ENCODE measurements at places on chromosomes 4 and X.
A peak's percentile ranks its signal among the peaks of the same experiment; 100 is the strongest.

DNA sequence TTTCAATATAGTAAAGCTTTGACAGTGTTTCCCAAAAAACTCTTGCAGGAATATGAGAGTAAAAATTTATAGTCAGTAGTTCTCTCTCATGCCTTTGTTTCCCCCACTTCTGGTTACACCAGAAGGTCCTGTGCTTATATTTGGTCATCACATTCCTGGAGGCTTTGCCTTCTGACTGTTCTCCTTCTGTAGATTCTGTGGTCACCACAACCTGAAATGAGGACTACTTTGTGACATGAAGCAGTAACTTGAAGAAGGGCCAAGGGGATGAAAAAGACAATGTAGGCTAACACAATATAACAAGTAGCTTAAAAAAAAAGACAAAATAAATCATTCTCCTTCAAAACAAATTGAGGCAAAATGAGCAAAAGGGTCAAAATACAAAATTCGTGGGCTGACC is 366.2 kb upstream of the NR3C2 start:
- no peak for DNase-seq

DNA sequence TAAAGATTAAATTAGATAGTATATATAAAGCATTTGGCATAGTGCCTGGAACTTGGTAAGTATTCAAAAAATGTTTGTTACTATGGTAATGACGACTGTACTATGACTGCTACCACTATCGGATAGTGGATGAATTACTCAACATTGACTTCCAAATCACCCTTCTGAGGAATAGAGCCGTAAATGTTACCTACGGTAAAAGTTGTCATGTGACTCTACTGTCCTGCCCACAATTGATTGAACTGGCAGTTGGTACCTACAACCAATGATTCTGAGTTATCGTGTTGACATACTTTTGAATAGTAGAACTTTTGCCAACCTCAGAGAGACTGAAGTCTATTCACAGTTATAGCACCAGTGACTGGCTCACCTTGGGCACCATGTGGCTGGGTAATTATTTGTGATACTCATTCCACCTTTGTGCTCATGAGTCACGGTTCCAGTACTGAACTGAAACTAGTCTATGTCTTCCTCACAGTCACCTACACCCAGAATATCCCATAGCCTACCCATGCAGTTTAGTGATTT is 185.5 kb upstream of the PITX2 start:
- peak; percentile 75 for DNase-seq

GRCh38 chr4:175048906-175049305 is 130.7 kb downstream of the ADAM29 start:
- DNase-seq: no peak

- DNase-seq: peak; percentile 51
Observed at GRCh38 chr4:107736924-107737448, 17.0 kb upstream of the PAPSS1 start.

DNA sequence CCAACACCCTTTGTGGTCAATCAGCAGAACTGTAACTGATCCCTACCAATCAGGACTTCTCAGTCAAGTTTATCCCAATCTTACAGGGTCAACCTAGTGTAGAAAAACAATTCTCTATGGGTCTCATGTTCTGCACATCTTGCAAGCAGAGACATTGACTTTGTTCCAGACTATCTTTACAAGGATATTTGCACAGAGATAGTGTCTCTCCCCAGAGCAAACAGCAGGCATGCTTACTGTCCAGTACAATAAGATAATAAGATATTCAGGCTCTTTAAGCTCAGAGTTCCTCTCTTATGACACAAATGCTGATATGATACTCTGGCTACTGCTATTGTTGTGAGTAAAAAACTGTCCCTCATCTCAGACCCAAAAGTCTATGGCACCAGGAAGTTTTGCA is 53.2 kb downstream of the ACSL4 start:
- no peak for DNase-seq

DNA sequence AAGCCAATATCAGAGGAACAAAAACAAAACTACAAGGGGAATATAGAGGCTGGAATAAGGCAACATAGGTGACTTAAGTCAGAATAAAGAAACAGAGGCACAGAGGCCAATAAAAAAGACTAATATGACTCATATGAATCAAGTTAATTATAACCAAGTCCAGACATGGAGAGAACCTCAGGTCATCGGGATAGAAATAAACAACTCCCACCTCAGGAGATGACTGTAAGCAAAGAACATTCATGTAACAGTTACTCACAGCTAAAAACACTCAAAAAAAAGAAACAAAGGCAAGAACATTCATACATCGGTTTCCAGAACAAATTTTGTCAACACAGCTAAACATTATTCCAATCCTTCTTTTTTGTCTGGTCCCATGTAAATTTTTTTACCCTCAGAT is 60.3 kb upstream of the RXFP1 start:
- no peak for DNase-seq

DNA sequence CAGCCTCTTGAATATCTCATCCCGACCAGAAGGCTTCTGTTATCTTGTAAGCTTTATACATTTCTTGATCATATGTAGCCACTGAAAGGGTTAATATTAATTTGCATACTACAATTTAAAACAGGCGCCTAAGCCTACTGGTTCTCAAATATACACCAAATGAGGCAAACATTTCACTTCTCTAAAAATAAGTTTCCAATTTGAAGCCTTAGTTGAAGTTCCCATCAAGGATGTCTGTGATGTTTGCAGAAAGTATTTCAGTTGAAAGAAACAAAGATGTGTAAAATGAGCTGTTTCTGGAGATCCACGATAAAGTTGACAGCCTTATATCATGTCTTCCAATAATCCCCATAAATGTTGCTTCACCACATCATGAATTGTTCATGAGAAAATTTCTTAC is 70.6 kb downstream of the KIT start:
- no peak for DNase-seq

DNA sequence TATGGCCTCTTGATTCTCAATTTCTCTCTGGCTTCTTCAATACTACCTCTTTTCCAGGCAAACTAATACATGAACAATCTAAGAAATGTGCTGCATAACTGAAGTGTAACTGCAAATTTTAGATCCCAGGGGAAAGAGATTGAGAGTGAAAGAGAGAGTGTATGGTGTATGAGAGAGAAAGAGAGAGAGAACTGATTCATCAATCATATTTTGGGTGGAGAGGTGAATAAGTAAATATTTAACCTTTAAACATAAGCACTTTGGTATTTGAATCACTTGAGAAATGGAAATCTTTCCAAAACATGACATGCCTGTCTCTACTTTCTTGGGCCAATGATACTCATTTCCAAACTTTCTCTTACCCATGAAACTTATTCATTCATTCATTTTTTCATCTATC is 147.2 kb upstream of the DIPK2B start:
- DNase-seq: no peak

DNA sequence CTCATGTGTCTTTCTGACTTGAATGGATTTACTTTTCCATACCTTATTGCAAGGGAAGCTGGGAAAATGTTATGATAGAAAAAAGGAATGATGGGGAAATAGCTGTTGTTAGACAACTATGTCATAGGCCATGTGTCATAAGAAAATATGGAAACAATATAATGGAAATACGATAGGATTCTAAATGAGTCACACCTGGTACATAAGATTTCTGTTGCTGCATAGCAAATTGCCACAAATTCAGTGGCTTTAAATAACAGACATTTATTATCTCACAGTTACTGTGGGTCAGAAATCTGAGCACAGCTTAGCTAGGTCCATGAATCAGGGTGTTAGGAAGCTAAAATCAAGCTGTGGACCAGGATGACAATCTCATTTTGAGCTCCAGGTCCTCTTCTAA is 44.6 kb upstream of the ANKRD50 start:
- no peak for DNase-seq

DNA sequence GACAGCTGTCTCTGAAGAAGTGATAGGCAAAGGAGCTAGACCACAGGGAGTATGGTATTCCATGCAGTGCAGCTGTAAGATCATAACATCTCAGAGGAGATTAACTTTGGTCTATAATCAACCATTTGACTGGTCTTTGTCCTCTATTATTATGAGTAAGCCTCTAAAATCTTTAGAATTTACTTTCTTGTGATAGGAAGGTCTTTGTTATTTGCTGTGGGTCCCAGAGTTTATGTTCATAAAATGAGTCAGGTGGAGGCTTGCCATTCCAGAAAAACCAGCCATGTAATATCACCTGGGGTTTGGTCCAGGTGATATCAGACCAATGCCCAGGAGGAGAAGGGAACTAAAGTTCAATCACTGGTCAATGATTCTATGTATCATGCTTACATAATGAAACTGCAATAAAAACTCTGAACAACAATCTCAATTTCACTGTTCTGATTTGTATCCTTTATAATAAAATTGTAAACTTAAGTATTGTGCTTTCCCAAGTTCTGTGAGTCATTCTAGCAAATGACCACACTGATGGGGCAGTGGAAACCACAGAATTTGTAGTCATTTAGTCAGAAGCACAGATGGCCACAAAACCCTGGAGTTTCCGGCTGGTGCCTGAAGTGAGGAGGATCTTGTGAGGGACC is 239.6 kb upstream of the TRAM1L1 start:
- peak; percentile 96 for DNase-seq

DNA sequence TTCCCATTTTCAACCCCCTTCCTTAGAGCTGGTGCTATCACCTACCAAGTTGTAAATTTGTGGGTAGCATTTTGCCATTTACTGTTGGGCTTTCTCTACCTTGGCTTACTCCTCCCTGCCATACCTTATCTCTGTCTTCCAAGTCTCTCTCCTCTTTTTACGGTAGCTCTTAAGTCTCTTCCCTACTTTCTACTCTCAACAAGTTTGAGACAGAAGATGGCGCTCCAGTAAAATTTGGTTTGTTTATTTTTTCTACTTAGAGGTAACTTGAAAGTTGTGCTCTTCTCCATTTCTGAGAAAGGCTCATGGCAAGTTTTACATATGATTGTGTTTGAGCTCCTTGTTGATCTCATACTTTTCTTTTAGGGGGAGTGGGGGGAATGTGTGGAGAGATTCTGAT is 1508.1 kb downstream of the TECRL start:
- DNase-seq: no peak

- no peak for DNase-seq
Observed at GRCh38 chrX:76184276-76184675, 11.4 kb downstream of the PBDC1 start.

GRCh38 chr4:103076747-103077347 is at the start of gene SLC9B2:
TSS of gene SLC9B2 (minus strand) at chr4:103076761. CDS start at chr4:103067550, 9,211 bp downstream.
- DNase-seq: no peak

DNA sequence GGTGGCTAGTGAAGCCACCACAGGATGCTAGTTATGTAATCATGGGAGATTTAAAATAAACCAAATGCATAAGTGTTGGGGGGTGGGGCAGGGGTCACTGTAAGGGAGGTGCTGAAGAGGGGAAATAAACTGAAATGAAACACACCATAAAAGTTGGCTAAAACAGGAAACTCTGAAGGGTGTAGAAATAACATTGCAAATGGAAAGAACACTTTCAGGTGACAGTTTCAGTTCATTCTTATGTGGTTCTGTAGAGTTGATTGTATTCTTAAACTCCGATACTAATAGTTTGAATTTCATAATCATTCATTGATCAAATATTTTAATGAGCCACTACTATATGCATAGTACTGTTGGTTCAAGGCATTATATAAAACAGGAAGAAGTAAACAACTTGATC is 80.1 kb downstream of the HDAC8 start:
- no peak for DNase-seq

- no peak for DNase-seq
Observed at GRCh38 chrX:15191830-15192229, 78.1 kb downstream of the ASB9 start.

GRCh38 chr4:140893939-140894338 is 137.8 kb upstream of the TBC1D9 start:
- DNase-seq: peak; percentile 19

GRCh38 chr4:25489253-25489797 is 112.3 kb downstream of the ANAPC4 start:
- DNase-seq: no peak

DNA sequence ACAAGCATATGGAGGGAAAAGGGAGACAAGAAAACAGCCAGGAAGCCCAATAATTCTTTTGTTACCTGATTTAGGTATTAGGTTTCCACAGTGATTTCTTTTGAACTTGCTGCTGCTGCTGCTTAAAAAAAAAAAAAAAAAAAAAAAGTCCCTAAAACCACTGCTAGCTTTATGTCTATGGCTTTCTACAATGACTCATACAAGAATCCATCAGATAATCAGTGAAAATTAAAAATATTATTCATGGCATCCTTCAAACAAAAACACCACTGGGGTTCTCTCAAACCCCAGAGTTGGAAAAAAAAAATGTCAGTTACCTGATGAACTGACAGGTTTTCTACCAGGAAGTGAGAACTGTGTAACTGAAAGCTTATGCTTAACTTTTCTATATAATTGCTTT is 14.3 kb downstream of the EPHA5 start:
- no peak for DNase-seq

DNA sequence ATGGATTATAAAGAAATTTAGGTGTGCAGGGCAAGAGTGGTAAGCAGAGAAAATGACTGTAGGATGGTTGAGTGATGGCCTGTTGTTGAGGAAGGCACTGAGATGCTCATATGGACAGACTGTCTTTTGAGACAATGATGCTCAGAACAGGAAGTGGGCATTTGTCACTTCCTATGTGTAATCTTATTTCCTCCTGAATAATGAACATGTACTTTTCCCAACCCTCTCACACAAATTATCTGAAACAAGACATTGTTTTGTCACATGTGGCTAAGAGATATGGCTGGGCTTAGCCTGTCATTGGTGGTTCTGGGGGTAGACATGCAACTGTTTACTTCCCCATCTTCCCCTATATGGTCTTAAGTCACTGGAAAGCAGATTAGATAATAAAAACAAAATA is 240.5 kb downstream of the CFAP47 start:
- DNase-seq: no peak

DNA sequence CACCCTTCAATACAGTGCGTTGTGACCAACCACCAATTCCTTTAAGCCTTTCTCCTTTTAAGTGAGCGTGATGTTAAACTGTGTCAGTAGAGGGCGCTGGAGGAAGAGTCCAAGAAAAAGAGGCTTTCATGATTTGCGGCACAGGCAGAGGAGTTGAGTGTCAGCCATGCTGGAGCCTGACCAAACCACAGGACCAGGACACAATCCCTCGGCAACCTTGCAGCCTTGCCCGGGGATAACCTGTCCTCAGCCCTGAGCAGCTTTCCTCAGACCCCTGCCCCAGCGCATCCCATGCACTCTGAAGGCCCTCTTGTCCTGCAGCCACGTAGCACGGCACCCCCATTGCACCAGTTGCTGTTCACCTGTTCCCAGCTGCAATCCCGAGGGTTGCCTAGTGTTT is 53.5 kb upstream of the SMIM31 start:
- no peak for DNase-seq

DNA sequence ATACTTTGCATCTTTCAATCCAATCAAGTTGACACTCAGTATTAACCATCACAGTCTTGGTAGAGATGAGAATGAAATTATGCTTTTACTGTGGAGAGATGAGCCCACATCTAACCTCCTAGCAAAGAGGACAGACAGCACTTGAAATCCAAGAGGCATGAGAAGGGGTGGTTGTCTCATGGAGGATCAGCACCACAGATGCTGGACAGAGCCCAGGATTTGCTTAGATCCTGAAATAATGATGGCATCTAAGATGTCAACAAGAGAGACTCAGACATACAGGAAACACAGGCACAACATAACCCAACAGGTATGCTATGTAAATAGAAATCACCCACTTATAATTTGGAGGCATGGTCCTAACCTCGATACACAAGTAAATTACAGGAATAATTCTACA is 74.3 kb upstream of the VCX2 start:
- peak; percentile 13 for DNase-seq
